ENCODE measurements at places on chromosomes 12 and 14.

GRCh38 chr14:69101331-69101826 lies 51.5 kb downstream of the DCAF5 start:
- no peak for DNase-seq

GRCh38 chr14:79658769-79659168 lies 552.5 kb downstream of the DIO2 start:
- DNase-seq, result no peak

DNA sequence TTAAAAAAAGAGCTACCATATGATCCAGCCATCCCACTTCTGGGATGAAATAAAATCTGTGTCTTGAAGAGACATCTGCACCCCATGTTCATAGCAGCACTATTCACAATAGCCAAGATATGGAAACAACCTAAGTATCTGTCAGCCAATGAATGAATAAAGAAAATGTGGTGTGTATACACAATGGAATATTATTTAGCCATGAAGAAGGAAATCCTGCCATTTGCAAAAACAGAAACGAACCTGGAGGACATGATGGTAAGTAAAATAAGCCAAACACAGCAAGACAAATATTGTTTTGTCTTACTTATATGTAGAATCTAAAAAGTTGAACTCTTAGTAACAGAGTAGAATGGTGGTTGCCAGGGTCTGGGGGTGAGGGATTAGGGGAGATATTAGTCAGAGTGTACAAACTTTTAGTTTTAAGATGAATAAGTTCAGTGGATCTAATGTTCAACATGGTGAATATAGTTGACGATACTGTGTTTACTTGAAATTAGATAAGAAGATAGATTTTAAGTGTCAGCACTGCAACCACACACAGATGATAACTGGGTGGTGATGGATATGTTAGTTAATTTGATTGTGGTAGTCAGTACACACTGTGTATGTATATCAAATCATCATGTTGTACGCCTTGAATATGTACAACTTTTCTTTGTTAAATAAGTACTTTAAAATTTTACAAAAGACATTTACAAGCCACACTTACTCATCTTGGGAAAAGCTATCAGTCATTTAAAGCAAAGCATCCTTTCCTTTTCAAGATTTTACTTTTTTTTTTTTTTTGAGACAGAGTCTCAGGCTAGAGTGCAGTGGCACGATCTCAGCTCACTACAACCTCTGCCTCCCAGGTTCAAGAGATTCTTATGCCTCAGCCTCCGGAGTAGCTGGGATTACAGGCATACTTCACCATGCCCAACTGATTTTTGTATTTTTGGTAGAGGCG lies 89.9 kb downstream of the BICD1 start:
- no peak for DNase-seq

GRCh38 chr12:615620-616019 lies 47.6 kb downstream of the NINJ2 start:
- DNase-seq, result no peak

DNA sequence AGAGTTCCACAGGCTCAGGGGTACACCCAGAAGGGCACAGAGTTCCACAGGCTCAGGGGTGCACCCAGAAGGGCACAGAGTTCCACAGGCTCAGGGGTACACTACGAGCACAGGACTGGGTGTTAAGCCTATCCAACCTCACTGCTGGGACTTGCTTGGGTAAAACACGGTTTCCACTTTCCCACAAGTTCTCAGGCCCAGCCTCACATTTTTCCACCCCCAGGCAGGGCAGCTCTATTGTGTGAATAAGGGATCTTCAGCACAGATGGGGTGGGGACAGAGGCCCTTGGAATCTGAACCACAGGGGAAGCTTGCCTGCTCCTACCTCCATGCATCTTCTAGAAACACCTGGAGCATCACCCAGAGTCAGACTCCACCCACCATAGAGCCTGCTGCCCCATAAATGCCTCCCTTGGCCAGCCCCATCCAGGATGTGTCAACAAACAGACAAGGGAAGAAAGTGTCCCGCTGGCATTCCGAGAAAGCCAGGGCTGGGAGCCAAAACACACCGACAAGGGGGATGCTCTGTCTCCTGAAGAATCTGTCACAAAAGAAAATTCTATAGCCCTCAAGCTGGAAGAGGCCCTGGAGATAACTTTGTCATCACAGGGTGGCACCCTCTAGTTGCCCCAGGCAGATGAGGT lies 4.8 kb downstream of the CRACR2A start:
- DNase-seq, result no peak

DNA sequence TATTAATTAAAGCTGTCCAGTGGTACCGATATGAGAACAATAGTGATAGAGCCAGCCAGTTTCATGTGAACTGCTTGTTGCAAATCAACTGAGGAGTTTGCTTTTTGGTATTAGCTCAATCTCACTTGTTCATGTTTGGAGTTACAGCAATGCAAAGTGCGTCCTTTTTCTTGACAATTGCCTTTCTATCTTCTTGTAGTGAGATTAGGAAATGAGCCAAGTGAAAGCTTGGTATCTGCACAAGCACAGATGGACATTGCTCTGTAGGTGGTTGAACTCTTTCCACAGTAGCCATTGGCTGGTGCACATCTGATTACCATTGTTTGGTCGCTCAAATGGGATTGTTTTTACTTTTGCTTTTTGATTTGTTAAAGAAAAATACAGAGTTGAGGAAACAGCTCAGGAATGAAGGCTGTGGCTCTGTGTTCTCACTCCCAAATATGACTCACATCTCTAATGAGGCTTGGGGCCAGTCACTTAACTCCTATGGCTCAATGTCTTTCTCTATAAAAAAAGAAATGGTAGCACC lies 241.4 kb downstream of the BMP4 start:
- DNase-seq, result no peak

DNA sequence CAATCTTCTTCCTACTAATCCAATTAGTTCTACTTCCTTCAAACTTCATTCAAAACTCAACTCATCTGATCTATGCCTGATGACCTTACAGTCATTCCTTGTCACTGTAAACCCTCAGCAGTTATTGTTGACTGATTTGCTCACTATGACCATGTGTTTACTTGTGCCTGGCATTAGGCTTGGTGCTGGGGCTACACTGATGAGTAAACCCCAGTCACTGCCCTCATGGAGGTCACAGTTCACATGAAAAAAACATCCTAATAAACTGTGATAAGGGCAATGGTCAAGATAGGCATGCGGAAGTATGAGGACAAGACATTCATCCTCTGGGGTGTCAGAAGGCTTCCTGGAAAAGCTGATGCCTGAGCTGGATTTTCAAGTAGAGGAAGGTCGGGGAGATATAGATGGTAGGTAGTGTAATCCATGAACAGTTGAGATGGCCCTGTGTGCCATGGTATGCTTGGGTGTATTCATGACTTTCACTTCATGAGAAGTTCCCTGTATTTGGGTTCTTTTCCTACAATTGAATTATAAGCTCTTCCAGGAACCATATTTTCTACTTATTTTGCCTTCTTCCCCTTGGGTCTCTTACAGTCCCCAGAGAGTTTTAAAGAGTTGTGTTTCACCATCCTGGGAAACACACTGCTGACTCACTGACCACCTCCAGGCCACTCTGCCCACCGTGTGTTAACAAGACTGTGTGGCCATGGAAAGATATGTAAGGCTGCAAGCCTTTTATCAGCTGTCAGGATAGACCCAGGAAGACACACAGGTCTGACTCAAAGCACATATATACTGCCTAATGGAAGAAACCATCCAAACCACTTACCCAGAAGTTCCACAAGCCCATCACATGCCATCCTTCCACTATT lies 38.7 kb upstream of the DUSP6 start:
- DNase-seq, result no peak

All from esophagus squamous epithelium (tissue), 5 donors.